T47D (cell line): ENCODE measurements at places on chromosomes 13 and 19.
A peak's percentile ranks its signal among the peaks of the same experiment; 100 is the strongest.

DNA sequence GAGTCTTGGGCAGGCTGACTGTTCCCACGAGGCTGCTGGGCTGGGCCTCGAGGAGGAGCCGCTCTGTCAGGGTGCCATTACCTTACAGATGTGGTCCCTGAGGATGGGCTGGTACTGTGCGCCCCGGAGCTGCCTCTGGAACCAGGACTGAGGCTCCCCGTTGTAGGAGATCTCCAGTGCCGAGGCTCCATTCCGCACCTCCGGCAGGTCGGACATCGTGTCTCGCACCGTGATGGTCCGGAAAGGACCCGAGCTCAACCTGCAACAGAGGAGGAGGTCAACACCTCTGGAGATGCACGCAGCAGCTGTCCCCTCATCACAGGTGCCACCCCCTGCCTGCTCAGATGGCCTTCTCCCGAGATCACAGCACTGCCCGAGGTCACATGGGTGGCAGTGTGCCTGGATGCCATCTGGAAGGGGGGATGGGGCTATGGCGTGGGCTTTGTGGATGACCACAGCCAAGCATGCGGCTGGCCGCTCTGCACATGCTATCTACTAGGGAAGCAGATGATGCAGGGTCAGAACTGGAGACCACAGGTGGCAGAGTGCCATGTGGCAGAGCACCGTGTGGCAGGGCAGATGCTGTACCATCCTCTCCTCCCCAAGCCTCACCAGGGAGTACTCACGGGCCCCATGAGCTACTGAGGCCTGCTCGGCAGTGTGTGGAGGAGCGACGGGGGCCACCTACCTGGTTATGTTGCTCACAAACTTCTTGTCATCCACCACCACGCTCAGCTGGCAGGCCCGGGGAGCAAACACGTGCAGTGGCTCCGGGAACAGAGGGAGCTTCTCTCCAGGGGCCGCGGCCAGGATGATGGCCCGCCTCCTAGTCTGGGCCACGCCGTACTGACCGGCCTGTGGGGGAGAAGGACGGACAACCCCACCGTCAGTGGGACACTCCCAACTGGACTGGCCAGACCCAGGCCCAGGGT lies 18.3 kb upstream of the EIF3G start:
- DNase-seq, result no peak

GRCh38 chr19:10863107-10863717 lies 8.1 kb upstream of the CARM1 start:
- peak; percentile 80 for DNase-seq

DNA sequence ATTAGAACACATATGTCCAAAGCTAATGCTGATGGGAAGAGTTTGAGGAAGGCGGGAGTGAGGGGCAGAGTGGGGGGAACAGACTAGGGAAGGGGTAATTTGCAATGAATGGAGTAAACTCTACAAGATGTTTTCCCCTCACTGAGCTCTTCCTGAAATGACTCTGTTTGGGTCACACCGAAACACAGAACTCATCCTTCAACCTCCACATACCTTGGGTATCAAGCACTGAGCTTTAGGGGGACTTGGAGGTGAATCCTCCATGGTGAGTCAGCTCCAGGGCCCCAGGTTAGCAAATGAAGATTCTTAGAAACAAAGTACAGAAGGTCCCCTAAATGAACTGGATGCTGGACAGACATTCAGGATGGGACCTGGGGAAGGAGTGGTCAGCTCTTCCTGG lies 1.3 kb upstream of the SIGLEC10 start:
- no peak for DNase-seq

DNA sequence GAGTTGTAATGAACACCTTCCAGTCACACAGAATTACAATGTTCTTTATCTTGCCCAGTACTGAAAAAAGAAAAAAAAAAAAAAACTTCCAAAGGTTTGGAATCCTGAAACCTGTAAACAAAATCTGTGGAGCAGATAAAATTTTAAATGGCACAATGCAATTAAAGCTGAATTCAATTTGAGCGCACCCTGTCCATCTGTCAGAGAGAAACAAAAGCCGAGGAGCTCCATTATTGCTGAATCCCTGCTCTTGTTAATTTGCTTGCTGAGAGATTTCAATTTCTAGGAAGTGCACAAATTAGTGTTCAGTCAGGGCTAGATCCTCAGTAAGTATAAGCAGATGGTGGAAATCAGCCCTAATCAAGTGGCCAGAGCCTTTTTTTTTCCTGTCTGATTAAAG lies 65.2 kb downstream of the DACH1 start:
- DNase-seq, result no peak

DNA sequence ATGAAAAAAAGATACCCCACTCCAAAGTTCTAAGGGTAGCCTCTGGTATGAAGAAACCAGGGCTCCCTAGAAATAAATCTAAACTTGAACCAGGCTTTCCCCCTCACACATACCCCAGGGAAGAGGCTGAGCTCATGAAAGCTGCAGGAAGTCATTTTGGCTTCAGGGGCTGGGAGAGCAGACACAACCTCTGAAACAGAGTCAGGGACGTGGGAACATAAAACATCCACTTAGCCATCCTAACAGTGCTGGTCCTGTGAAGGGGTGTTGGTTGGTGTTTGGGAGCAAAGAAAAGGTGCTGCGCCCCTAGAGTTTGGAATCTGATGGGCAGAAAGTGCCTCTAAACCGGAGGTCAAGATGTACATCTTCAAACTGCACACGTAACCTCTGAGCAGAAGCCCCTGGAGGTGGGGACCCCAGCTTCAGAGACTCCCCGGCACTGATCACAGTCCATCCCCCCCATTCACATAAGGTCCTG lies 15.8 kb downstream of the RAB3D start:
- peak; percentile 69 for DNase-seq

DNA sequence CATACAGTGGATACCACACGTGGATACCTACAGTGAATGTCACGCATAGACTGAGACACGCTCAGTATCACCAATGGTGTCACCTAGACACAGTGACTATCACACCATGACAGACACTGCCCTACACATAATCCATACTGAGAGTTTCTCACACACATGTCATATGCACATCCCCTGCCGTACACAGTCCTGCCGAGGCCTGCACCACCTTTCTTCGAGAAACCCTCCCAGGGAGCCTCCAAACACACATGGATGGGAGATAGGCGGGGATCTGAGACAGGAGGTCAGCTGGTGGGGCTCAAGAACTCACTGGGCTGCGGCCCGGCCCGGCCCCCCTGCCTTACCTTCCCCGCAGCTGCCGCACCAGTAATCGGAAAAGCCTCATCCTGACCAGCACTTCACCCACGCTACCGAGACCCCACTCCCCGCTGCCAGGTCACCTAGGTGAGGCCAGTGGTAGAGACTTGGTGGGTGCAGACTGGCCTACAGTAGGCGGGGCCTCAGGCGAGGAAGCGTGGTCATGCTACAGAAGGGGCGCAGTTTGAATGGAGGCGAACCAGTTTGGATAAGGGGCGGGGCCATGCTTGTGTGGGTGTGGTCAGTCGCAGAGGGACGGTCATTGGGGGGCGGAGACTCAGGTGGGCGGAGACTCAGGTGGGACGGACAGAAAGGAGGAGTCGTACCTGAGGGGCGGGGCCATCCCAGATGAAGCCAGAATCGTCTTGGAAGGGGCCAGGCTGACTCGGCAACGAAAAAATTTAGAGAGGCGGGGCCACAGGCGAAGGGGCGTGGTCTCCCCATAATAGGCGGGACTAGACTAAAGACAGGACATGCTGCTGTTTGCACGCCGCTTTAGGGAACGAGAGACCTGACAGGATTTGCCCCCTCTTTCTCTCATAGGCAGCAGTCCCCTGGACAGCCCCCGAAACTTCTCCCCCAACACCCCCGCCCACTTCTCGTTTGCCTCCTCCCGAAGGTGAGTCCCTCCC lies 2.1 kb downstream of the MAST1 start:
- peak; percentile 73 for DNase-seq

DNA sequence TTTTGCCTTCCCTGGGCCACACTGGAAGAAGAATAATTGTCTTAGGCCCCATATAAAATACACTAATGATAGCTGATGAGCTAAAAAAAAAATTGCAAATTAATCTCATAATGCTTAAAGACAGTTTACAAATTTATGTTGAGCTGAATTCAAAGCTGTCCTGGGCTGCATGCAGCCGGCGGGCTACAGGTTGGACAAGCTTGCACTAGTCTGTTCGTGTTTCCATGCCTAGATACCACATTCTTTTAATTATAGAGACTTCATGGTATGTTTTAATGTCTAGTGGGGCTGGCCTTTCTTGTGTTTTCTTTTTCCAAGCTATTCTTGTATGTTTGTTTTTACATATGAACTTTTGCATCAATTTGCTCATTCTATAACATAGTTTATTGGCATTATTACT lies 90.6 kb downstream of the SGCG start:
- no peak for DNase-seq

GRCh38 chr13:46296115-46296822 lies 84.5 kb downstream of the LRRC63 start:
- no peak for DNase-seq

GRCh38 chr19:17775245-17775927 lies 19.6 kb upstream of the B3GNT3 start:
- peak; percentile 57 for DNase-seq

DNA sequence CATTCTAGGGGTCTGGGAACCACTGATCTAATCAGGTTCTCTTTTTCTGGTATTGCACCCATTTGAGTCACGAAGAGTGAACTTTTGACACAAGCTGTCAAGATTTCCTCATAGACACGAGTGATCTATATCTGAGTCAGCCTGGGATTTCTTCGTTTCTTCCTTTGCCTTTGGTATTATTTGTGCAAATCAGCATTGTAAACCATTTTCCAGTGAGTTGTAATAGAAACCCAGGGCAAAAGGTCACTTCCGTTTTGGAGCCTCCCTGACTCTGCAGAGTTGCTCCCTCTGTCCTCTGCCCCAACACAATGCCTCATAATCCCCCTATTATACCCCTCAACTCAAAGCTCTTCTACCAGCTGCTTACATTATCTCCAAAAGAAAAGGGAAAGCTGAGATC lies 615.1 kb downstream of the EFNB2 start:
- no peak for DNase-seq

- DNase-seq, result peak; percentile 70
These were observed 7.0 kb upstream of the MYDGF start for GRCh38 chr19:4676955-4677731.

- no peak for DNase-seq
These were observed 60.4 kb downstream of the DLEU7 start for GRCh38 chr13:50783066-50783465.

DNA sequence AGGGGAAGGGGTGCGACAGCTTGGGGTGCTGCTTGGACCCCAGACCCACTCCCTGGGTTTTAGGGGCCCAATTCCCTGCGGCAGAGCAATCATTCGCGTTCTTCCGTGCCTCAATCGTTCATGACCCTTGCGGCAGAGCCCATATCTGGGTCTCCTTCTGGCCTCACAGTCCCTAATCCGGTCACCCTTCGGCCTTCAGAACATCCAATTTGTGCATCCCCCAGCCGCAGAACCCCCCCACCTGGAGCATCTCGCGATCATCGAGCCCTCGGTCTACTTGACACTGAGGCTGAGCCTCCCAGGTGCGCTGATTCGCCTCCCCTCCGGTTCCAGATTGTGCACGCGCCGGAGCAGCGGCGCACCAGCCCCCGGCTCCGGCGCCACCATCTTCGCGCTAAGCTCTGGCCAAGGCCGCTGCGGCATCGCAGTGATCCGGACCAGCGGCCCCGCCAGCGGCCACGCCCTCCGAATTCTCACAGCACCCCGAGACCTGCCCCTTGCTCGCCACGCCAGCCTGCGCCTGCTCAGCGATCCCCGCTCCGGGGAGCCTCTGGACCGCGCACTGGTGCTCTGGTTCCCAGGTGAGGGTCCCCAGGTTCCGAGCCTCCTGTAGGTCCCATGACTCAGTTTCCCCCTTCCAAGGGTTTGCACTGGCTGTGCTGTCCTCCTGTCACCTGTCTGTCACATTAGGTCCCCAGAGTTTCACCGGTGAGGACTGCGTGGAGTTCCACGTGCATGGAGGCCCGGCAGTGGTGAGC lies 501 bp downstream of the GTPBP3 start:
- no peak for DNase-seq

DNA sequence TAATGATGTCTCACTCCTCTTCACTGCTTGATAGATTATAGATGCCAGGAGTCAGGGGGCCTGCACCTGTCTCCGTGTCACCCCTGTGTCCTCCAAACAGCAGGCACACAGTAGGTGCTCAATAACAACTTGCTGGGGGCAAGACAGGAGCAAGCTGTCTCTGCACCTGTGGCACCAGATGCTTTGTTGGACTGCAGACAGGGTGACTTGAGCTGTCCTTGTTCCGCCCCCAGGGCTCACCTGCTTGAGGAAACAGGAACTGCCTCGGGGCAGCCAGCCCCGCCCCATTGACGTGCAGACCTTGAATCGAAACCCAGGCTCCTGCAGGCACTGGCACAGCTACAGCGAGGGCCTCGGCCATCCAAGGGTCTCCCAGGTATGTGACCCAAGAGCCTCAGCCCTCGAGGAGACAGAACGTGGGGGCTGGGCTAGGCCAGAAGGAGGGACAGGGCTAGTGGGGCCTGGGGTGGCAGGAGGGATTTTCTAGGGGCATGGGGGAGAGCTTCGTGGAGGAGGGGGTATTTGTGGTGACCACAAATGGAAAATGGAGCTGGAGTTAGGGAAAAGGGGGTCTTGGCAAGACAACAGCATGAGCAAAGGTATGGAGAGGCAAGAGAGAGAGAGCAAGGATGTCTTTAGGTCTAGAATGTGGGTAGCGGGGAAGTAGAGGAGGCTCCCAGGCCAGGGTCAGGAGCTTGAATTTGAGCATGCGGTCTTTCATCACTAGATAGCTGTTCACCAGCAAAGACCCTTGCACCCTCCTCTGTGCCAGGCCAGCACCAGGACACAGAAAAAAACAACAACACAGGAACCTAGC lies at the start of gene HSH2D:
HSH2D (plus strand) TSS at position 287 of the 817 bp plus-strand sequence. CDS start 5,066 bp downstream, outside the sequence.
- DNase-seq, result no peak

DNA sequence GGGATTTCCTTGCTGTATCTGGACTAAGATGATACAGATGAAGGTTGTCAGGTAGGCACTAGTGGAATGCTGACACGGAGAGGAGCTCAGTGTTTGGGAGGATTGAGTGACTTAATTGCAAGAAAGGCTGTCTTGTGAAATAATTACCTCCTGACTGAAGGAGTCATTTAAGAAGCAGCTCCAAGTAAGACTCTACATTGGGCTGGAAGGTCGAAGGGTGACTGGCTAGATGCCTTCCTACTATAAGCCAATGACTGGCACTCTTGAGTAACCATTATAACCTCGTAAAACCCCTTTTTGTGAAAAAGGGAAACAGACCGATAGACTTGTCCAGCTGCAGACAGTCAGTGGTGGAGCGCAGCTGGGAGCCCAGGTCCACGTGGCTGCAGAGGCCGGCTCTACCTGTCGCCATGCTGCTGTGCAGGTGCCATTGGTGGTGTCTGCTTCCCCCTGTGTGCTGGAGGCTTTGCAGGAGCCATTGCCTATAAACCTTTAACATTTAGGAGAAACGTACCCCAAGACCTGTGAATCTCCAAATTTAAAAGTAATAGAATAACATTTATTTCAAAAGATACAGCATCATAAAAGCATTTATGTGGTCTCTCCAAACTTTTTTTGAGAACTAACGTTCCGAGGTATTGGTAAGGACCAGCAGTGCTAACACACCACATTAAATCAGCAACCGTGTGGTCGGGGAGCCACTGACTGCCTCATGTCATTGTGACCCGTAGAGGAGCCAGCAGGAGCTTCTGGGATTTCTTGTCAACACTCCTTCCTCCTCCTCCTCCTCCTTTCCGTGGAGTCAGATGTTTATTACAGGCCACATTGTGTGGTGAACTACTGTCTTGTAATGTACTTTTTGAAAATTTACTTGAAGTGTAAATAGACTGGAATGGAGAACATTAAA lies 80.4 kb upstream of the TEX29 start:
- no peak for DNase-seq
